ENCODE measurements at places on chromosomes 13 and 19. TPM values are rescaled to one million over a fixed set of nuclear protein-coding genes. Genes with fewer than 3 reads are reported as not detected.

PLIN4 gene
- total RNA-seq = under 0.01 TPM

- no peak for DNase-seq
Observed at GRCh38 chr13:25686831-25687470, 315.2 kb downstream of the ATP8A2 start.

GRCh38 chr13:23806874-23807526 lies 82.2 kb downstream of the MIPEP start:
- no peak for DNase-seq

- no peak for DNase-seq
Observed at GRCh38 chr13:39102981-39103490, 64.8 kb downstream of the NHLRC3 start.

All from kidney epithelial cell (primary cell).